ENCODE measurements at places on chromosomes 2 and 18.
A peak's percentile ranks its signal among the peaks of the same experiment; 100 is the strongest.

GRCh38 chr2:86577817-86578456 lies 14.7 kb upstream of the CHMP3 start:
- DNase-seq, result no peak

DNA sequence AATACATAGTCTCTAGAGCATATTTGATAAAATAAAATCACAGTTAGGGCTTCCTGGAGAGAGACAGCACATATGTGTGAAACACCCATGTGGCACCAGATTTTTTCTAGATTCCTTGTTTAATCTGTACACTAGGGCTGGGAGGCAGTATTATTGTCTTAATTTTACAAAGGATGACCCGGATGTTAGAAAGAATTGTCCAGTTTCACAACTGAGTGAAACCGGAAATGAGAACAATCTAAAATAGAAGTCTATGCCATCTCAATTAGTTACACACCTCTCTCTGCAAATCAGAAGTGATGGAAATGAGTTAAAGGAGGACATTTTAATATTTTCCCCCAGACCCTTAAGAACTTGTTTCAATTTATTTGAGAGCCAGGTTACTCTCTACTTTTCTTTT lies 463.7 kb upstream of the DSEL start:
- no peak for DNase-seq

DNA sequence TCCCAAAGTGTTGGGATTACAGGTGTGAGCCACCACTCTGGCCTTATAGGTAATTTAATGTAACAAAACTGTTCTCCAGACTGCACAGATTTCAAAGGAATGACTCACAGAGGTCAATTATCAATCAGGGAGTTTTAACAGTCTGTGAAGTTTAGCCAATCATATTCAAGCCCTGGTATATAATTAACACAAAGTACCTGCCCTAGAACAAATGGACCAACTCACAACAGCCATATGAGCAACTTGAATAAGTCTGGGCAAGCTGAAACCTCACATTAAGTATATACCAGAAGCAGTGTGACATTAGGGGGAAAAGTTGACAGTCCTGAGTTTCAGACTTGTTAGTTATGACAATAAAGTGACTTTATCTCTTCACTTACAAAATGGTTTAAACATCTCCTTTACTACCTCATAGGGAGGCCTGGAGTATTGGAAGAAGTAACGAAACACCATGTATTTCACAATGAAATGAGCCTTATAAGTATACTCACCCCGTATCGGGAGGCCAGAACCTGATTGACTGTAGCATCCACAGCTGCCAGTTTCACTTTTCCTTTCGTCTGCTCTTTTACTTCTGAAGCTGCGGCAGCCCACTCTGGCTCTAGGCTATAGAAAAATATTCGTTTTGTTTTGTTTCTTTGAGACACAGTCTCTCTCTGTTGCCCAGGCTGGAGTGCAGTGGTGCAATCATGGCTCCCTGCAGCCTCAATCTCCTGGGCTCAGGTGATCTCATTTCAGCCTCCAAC lies 22.2 kb downstream of the PDIA6 start:
- no peak for DNase-seq

DNA sequence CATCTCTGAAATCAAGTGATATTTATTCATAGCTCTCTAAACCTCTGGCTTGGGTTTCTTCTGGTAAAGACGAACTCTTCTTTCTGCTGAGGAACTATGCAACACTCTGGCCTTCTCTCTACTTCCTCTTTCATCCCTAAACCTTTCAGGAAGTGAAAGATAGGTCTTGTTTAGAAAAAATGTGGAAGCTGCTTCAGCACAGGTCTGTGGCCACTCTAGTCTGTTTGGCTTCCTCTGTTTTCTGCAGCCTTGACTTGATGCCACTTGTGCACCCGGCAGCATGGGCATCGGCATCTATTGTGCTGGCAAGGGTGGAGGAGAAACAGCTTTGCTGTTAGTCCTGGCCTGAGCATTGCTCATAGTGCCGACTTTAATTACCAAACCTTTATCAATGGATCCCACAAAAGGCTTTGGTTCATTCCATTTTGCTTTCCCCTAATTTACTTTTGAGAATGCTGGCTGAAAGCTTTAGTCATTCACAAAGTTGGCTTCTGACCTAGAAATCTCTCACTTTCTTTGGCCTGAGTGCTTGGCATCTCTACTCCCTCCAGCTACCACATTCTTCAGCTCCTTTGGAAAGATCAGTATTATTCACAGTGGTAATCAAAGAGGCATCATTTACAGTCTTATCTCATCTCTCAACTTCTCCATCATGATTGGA lies 32.0 kb upstream of the GPR39 start:
- peak; percentile 1 for DNase-seq

- DNase-seq, result no peak
Measured at GRCh38 chr2:47509250-47509649, 106.3 kb downstream of the MSH2 start.

DNA sequence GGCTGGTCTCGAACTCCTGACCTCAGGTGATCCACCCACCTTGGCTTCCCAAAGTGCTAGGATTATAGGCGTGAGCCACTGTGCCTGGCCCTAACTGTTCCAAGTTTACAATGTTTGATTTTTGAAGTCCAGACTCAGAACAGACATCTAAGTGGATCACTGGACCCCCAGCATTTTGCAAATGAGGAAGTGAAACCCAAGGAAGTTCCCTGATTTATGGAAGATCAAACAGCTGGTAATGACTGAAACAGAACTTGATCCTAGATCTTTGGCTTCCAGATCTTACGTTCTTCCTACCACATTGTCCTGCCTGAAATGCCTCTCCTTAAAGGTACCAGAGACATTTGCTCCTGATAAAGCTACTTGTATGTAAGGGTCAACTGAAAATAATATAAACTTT lies 58.3 kb upstream of the NCOA1 start:
- no peak for DNase-seq

All from hematopoietic multipotent progenitor cell treated with erythropoietin and hydrocortisone succinate and interleukin-3 and kit ligand, for 8 days (in vitro differentiated cells).